Renal cortical epithelial cell (primary cell): ENCODE measurements at places on chromosomes 11 and 22. TPM values are rescaled to one million over a fixed set of nuclear protein-coding genes. Genes with fewer than 3 reads are reported as not detected.

Gene GGTLC3
- total RNA-seq = not detected in 2 replicates

DNA sequence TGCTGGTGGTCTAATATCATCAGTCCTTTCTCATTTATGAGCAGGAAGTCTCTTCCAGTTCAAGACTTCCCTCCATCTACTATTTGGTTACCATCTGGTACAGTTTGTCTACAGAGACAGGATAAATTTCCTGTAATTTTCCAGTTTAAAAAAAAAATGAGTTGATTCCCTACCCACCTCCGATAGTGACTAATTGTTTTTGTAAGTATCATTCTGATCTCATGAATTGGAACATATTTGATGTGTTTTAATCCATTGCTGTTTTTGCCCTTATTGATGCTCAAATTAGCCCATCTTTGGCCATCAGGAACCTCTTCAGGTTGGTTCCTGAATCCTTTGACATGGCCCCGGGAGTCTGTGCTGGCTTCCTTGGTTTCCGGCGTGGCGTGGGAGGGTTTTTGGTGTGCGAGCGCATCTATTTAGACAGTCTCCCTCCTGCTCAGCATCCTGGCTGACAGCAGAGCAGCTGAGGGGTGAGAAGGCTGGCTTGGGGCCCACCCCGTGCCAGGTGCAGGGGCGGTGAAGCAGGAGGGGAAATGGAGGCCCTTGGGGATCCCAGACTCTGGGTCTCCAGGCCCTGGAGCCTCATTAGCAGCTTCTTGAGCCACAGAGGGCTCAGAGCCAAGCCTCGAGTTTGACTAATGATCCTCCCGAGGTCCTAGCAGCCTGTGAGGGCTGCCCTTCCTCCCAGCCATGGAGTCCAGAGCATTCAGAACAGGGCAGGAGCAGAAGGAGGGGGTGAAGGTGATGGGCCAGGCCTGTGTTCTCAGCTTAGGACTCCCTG is 6.8 kb downstream of the OMP start:
- DNase-seq = peak; percentile 64

Gene KCNK4
- not detected in 2 replicates for total RNA-seq

Gene OTOG
- not detected in 2 replicates for total RNA-seq

GRCh38 chr11:60763692-60764369 is 7.2 kb downstream of the MS4A15 start:
- DNase-seq = no peak

- no peak for DNase-seq
These were observed 2.2 kb downstream of the LRRC75B start for GRCh38 chr22:24590596-24591173.

Gene CTSW
- 0.35 TPM in 1 of 2 replicates, not detected in the other for total RNA-seq

GRCh38 chr11:132028380-132029240 is 658.2 kb downstream of the NTM start:
- DNase-seq = peak; percentile 65

DNA sequence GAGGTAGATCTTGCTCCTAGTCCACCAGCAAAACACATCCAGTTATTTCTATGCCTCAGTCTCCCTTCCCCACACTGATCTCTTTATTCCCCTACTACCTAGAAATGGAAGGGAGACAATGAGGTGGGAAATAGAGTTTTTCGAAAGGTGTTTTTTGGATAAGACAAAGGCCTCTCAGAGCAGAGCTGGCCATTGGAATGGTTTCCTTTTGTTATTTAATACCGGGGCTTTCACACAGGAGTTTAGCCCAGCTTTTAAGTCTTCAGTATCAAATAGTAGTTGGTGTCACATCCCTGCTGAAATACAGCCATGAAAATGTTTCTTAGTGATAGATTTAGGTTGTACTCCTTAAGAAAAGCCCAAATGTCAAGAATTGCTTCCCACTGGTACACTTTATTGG is 65.4 kb upstream of the B3GAT1 start:
- no peak for DNase-seq
